Left lung (tissue), 14 donors: ENCODE measurements at places on chromosomes 6 and 20. TPM values are rescaled to one million over a fixed set of nuclear protein-coding genes. Genes with fewer than 3 reads are reported as not detected.

DNA sequence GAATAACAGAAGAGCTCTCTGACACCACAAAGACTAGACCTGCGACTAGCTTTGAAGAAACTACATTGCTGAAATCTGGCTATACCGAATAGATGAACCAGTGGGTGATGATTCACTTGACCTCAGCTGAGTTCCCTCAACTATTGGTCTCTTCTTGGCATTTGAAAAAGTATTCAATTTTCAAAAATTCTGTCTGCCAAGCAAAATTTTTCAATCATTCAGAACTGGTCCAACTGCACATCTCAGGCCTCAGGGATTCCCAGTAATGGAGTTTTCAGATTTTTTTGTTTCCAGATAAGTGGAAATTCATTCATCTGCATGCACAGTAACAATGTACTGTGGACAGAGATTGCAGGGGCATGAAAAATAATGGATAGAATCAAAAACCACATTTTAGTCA is 121.4 kb upstream of the NAA20 start:
- DNase-seq: no peak

GRCh38 chr6:88376768-88377387 is 210.7 kb upstream of the CNR1 start:
- no peak for DNase-seq

DNA sequence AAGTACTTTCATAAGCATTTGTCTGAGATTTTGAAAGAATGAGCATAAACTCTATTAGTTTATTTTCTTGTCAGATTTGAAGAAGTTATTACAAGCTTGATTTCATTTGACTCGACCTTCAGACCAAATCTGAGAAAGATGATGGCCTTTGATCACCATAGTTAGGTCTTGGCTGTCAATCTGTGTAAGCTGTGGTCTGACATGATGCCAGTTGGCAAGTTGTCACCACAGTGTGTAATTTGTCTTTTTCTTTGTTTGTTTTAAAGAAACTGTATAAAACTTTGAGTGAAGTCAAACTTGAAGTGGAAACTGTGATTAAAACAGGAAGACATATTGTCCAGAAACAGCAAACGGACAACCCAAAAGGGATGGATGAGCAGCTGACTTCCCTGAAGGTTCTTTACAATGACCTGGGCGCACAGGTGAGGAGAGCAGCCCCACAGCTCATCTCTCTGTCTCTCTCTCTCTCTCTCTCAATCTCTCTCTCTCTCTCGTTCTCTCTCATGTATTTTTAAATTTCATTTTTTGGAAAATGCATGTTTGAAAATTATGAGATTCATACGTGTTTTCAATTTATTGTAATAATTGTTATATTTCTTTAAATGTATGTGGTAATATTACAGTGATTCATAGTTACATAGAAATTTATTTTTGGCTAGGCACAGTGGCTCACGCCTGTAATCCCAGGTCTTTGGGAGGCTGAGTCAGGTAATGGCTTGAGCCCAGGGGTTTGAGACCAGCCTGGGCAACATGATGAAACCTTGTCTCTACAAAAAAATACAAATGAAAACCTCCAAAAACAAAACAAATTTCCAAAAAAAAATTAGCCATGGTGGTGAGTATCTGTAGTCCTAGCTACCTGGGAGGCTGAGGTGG is 208.1 kb downstream of the UTRN start:
- no peak for DNase-seq

DNA sequence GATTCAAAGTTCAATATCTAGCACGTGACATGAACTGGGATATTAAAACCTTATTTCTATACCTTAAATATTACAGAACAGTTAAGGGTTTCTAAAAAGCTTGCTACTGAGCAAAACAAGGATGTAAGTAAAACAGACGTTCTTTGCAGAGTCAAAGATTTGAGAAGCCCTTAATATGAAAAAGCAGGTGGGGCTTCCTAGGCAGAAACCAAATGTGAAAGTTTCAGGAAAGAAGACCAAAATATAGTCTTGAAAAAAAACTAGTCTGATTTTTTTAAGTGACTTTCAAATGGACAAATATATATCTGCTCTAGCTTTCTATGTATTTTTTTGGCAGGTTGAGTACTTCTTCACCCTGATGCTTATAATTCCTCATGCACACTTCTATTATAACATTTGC is 63.2 kb downstream of the TNFRSF21 start:
- DNase-seq: no peak

DNA sequence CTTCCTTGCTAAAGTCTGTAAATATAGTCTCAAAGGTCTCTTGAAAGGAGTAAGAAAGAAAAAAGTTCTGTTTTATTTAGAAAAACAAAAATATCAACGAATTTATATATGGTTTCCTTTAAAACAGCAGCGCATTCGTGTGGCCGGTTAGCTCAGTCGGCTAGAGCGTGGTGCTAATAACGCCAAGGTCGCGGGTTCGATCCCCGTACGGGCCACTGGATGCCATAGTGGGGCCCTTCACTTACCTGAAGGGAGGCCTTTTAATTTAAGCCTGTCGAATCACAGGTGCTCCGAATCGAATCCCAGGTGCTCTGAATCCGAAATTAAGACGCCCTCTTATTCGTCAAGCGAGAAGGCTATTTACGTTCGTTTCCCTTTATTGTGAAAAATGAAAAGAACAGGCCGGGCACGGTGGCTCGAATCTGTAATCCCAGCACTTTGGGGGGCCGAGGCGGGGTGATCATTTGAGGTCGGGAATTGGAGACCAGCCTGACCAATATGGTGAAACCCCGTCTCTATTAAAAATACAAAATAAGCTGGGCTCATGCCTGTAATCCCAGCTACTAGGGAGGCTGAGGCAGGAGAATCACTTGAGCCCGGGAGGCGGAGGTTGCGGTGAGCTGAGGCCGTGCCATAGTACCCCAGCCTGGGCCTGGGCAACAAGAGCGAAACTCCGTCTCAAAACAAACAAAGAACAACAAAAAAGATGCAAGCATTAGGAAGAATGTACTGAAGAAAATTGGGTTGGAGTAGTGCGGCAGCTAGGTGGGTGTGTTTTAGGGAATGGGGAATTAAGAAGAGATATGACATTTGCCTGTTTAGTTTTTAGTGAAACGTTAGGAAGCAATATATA is 195.8 kb upstream of the ZNF184 start:
- no peak for DNase-seq

DNA sequence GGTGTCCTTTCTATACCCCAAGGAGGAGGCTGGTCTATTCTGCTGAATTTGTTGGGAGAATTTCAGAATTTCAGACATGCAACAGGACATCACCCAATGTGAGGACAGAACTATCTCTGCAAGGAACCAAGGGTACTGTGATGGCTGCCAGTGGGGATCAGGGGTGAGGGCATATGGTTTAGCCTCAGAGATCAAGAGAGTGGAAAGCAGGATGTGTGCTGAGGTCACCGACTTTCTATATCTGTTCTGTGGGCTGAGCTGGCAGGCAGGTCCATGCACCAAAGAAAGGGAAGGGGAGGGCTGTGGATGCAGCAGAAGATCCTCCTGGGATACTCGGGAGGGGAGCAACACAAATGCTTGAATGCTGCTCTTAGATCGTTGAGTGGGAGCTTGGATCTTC is 28.8 kb downstream of the MYT1 start:
- no peak for DNase-seq

DNA sequence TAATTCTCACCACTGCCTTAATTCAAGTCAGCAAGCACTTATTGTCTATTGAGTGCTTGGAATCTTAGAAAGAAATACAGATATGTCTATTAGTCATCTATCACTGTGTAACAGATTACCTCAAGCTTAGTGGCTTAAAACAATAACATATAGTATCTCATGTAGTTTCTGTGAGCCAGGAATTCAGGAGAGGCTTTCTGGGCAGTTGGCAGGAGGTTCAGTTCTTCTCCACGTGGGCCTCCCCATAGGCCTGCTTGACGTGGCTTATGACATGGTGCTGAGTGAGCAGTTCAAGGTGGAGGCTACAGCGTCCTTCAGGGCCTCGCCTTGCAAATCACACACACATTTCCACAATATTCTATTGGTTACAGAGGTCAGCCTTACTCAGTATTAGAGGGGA is 69.7 kb downstream of the DTD1 start:
- no peak for DNase-seq

DNA sequence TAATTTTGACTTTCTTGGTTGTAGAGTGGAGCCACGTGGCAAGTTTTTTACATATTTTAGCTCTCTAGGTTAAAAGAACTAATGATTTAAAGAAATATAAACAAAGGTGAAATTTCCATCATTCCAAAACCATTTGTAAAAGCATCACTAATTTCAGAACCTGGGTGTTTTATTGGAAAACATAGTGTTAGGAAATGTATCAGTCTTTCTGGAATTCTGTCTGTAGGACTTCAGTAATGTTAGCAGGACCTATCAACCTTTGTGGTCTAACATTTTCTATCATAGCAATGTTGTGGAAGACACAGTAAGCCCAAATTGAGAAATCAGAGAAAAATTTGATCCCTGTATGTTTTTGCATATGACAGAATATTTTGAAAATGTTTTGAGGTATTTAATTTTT is 28.3 kb downstream of the L3MBTL3 start:
- DNase-seq: no peak

- DNase-seq: no peak
These were observed 93.6 kb downstream of the TMEM242 start for GRCh38 chr6:157229713-157230112.

DNA sequence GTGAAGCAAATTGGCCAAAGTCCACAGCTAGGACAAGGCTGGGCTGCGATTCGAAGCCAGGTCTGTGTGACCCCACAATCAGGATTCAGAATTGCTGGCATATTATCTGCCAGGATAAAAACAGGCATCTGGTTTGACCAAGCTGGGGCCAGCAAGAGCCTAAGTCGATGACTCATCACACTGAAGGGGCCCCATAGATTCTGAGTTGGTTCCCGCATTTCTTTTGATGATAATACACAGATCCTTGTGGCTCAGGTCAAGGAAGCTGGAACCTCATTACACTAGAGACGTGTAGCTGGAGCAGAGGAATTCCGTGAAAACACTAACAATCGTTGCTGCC is 6.5 kb downstream of the KCNB1 start:
- no peak for DNase-seq

DNA sequence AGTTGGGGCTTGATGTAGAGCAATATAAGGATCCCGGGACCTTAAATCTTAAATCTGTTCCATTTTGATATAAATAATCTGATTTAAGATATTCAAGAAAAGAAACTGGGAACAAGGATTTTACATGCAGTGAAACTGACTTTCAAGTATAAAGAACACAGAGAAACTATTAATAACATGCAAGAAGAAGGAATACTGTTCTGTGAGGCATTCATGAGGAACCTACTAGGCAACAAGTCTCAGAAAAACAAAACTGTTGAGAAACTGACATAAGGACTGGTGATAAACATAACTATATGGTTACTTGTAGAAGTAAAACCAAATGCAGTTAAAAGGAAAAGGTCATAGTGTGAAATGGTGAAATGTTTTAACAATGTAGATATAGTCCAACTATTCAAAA is 15.8 kb downstream of the HDDC2 start:
- no peak for DNase-seq

DNA sequence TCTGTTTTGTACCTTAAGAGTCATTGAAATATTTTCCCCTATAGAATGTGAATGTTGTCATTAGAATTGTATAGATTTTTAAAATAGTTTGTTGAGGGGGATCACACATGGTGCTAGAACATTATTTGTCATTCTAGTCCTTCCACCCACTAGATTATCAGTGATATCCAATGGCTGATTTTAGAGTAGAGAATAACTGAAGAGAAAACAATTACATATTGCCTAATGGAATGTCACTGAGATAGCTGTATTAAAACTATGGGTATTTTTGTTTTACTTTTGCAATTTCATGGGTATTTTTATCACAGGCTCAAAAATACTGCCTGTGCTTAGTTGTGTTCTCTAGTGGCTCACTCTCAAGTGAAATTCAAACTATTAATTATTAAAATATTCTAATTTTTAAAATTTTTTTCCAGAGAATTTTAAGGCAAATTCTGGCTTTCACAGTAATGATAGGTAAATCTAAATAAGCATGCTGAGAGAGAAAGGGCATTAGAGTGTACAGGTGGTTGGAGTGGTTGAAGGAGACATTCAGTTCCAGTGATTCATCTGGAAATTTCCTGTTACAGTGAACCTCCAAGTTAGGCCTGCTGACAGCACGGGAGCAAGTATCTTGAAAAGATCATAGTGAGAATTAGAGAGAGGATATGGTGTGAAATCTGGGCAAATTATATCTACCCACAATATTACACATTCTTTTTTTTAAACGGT is 399.6 kb downstream of the NKAIN2 start:
- no peak for DNase-seq

DNA sequence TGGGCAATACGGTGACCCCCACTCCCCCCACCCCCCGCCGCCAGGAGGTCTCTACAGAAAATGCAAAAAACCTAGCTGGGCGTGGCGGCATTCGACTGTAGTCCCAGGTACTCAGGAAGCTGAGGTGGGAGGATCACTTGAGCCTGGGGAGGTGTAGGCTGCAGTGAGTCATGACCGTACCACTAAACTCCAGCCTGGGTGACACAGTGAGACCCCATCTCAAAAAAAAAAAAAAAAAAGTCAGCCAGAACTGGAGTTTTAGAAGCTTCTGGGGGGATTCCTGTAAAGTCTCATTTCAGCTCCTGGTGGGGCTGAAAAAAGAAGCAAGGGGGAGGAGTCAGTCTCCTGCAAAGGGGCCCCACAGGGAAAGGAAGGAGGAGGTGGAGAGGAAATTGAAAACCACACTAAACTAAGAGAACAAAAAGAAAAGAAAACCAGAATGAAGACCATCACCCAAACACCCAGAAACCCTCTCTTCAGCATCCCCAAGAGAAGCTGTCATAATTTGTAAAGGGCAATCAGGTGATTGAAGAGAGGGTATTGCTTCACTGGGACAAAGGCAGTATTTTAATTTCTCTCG is 50.4 kb downstream of the NOL4L start:
- no peak for DNase-seq

GRCh38 chr20:57476084-57476526 is 48.8 kb downstream of the CTCFL start:
- DNase-seq: no peak

- no peak for DNase-seq
These were observed 25.0 kb downstream of the IL22RA2 start for GRCh38 chr6:137148306-137149034.

GRCh38 chr6:23910420-23910819 is 215.6 kb upstream of the NRSN1 start:
- no peak for DNase-seq

The TRIM40 gene
- polyA plus RNA-seq: 0.14 TPM

The B3GAT2 gene
- 2.0 TPM for polyA plus RNA-seq

The KCNK16 gene
- polyA plus RNA-seq: 0.30 TPM

The WFDC12 gene
- polyA plus RNA-seq: not detected
